ENCODE measurements at places on chromosomes 11 and 22. TPM values are rescaled to one million over a fixed set of nuclear protein-coding genes. Genes with fewer than 3 reads are reported as not detected.

CNIH2 gene
- 2.0 TPM for total RNA-seq

OR52H1 gene
- total RNA-seq: 0.37 TPM

KCNQ1OT1 gene
- total RNA-seq: 0.89 TPM

PLAAT5 gene
- total RNA-seq: not detected

BTG4 gene
- total RNA-seq: not detected

SPCS2 gene
- 98.5 TPM for total RNA-seq

TEF gene
- 6.8 TPM for total RNA-seq

GALNT18 gene
- total RNA-seq: not detected

FOSL1 gene
- not detected for total RNA-seq

GAB4 gene
- not detected for total RNA-seq

RIBC2 gene
- total RNA-seq: not detected

DNA sequence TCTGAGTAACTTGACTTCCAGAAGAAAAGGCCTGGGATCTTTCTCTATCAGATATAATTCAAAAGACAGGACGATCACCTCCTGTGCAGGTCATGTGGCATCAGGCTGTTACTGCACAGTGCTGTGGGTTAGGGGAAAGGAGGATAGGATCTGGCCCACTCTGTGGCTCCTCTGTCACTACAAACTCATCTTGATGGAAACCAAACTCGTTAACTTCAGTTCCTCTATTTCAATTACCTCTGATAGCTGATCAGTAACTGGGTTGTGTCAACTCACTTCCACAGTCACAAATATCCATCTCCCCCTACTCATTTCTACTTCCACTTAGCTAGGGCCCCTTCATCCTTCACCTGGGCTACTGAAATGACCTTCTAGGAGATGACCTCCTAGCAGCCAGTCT is 95.2 kb downstream of the RCN1 start:
- DNase-seq: no peak

DNA sequence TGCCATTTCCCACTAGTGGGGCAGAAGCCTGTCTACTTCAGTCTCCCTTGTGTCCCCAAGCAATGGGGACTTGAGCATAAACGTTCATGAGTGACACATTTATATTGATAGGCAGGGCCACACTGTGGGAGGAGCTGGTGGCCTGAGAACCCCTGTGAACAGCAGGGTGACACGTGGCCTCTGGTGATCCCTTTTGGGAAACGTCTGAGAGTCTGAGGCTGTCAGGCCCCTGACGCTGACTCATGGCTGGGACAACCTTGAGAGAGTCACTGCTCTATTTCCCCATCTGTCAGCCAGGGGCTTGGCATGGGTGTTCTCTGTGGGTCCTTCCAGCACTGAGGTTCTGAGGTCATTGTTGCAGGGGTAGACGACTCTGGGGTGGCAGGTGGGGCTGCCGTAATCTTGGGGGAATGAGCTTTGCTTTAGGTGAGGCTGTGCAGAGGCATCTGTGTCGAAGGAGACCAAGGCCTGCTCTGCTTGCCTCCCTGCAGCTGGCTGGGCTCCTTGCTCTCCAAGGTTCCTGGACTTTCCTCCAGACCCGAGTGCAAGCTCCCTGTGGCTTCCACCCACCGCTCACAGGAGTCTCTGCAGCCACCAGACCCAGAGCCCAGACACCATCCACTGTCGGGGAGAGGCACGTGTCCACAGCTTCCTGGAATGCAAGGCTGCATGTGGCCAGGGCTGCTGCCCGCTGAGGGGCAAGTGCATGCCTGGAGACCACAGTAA is 54.7 kb downstream of the SMIM38 start:
- DNase-seq: no peak

- DNase-seq: peak; percentile 22
Measured at GRCh38 chr11:78379039-78379670, 38.5 kb downstream of the GAB2 start.

DNA sequence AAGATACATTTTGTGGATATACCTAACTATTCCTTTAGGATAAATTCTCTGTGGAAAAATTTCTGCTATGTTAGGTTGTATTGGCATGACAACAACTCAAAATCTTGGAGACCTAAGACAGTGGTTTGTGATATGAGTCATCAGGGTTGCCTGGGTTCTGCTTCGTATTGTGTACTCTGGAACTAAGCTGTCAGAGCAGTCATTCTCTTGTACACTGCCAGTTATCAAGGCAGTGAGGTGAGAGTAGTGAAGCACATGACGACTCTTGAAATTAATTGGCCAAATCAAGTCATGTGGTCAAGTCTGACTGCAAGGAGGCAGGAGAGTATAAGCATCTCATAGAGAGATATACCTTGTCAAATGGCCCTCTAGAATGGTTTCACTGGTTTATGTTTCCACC is 104.4 kb downstream of the FANCF start:
- no peak for DNase-seq

DNA sequence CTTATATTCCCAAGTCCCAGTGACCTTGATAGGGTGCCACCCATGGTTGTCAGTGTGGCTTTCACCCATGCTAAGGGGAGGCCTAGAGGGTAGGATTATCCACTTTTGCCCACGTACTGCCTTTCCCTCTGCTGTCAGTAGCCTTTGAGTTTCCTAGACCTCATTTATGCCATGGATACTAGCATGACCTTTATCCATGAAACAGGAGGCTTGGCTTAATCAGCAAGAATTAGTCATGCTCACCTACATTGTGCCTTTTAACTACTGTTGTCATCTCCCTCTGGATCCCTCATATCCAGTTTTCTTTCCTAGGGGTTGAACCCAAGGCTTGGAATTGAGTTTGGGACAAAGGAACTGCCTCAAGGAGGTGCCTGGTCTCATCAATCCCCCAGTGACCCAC is 716.7 kb downstream of the NTM start:
- no peak for DNase-seq

- DNase-seq: peak; percentile 46
Measured at GRCh38 chr22:45977003-45977411, at the start of gene WNT7B. Gene WNT7B, minus strand, starts transcription at chr22:45977162. Its CDS starts 408 bp downstream, at chr22:45976754.

- DNase-seq: no peak
Measured at GRCh38 chr22:16915701-16916100, 90.5 kb upstream of the XKR3 start.

GRCh38 chr11:37967635-37968034 is 1369.6 kb upstream of the RAG2 start:
- no peak for DNase-seq

- DNase-seq: peak; percentile 27
Measured at GRCh38 chr22:24592058-24592850, 619 bp downstream of the LRRC75B start.

DNA sequence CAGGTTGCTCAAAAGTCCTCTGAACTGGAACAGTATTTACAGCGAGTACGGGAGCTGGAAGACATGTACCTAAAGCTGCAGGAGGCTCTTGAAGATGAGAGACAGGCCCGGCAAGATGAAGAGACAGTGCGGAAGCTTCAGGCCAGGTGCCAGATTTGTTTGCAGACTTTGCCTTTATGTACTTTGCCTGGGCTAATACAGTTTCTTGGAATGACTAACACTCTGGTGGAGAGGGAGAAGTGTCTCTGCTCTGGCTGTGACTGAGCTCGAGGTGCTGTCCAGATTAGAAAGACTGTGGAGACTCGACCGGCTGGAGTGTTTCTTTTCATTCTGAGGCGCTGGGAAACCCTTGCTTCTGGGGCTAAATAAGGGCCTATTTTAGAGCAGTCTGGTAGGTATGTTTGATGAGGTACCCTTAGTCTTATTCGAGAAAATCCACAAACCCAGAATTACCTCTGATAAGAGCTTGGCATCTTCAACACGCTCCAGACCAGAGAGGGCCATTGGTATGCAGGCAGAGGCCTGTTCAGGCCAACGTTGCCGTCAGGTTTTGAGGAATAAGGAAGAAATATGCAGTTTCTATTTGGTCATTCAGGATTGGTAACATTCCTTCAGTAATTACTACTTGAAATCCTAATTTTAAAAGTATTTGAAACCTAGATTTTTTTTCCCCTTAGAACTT is 76.5 kb downstream of the SWAP70 start:
- no peak for DNase-seq

GRCh38 chr22:26548303-26548702 is 36.0 kb upstream of the TFIP11 start:
- DNase-seq: no peak

GRCh38 chr11:12258451-12258850 is 118.9 kb upstream of the PARVA start:
- DNase-seq: no peak

GRCh38 chr11:60831501-60832079 is 10.3 kb upstream of the CCDC86 start:
- no peak for DNase-seq

DNA sequence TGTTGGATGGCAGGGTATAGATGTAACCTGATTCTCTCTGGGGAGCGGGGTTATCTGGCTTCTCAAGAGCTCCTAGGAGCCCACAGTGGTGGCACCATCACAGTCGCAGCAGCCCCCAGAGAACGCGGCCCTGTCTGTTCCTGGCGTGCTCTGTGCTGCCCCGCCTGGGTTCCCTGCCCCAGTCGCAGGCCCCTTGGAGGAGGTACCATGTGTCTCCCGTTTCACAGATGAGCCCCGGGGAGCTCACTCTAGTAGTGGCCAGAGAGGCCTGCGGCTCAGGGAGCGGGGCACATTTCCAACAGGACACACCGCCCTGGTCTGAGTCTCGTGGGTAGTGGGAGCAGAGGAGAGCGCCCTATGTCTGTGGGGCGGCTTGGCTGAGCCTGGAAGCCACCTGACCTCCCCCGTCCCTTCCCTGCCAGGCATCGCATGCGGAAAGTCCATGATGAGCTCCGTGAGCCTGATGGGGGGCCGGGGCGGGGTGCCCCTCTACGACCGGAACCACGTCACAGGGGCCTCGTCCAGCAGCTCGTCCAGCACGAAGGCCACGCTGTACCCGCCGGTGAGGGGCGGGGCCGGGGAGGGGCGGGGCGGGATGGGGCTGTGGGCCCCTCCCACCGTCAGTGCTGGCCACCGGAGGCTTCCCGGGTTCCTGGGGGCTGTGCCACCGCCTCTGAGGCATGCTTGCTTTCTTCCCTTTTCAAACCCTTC is 21.0 kb upstream of the PPP6R3 start:
- DNase-seq: no peak

GRCh38 chr22:40817737-40818136 is 1.4 kb downstream of the SLC25A17 start:
- DNase-seq: peak; percentile 26

DNA sequence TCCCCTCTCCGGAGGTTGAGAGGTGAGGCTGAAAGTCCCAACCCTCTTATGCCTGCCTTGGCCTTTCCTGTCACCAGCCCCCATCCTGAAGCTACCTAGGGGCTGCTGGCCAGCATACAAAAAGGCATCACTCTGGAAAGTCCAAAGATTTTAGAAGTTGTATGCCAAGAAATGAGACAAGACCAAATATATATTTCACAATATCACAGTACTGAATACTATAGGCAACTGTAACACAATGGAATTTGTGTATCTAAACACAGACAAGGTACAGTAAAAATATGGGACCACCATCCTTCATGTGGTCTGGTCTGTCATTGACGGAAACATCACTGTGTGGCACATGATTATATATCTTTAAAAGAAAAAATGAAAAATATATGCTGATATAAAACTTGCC is 4.2 kb downstream of the KLHL22 start:
- no peak for DNase-seq

DNA sequence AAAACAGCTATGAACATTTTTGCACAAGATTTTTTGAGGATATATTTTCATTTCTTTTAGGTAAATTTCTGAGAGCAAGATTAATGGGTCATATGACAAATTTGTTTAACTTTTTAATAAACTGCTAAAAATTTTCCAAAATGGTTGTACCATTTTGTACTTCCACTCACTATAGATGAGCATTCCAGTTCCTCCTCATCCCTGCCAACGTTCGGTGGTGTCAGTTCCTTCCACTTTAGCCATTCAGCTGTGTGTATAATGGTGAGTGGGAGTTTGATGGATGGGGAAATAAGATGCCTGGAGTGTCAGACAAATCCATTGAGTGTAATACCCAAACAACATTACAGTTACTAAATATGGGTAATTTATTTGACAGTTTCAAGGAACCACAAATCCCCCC is 49.7 kb downstream of the MIAT start:
- no peak for DNase-seq

DNA sequence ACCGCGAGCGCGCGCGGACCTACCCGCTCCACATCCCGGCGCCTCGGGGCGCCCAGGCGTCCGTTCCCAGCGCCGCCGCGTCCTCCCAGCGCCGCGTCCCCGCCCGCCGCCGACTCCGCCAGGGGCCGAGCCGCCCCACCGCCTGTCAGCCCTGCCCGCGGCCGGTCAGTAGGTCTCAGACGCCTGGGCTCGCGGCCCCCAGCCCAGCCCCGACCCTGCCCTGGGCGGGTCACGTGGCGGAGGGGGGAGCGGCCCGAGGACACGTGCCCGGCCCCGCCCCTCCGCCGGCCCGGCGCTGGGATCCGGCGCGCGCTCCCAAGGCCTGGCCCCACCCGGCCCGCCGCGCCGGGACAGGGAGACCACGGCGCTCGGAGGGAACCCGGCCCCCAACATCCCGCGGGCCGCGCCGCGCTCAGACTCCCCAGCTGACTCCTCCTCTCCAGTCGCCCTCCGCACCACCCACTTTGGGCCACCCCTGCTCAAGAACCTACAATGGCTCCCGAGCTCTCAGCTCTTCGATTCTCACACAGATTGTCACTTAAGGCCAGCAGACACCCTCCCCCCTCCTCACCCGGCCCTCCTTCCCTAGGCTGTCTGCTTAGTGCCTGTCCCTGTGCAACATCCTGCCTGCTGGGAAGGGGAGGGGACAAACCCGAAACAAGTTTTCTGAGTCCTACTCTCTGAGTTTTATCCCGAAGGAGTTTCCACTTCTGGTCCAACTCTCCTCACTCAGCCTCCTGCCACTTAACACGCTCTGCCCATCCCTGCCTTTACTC is at the start of gene RAB3IL1:
Gene RAB3IL1, minus strand, starts transcription at position 233 of the 776 bp plus-strand sequence. Its CDS starts 199 bp downstream, at position 34.
- peak; percentile 33 for DNase-seq

DNA sequence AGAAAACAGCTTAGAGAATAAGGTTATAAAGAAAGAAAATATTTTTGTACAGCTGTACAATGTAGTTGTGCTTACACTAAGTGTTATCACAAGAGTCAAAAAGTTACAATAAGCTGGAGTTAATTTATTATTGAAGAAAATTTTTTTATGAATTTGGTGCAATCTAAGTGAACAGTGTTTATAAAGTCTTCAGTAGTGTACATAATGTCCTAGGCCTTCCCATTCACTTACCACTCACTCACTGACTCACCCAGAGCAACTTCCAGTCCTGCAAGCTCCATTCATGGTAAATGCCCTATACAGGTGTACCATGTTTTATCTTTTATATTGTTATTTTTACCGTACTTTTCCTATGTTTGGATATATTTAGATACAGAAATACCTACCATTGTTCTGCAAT is 34.7 kb downstream of the GDPD4 start:
- no peak for DNase-seq
